ENCODE measurements at places on chromosomes 7 and 10.

GRCh38 chr7:14690075-14690474 lies 212.5 kb downstream of the DGKB start:
- DNase-seq, result no peak

- DNase-seq, result no peak
Observed at GRCh38 chr10:19500959-19501358, 315.3 kb upstream of the PLXDC2 start.

DNA sequence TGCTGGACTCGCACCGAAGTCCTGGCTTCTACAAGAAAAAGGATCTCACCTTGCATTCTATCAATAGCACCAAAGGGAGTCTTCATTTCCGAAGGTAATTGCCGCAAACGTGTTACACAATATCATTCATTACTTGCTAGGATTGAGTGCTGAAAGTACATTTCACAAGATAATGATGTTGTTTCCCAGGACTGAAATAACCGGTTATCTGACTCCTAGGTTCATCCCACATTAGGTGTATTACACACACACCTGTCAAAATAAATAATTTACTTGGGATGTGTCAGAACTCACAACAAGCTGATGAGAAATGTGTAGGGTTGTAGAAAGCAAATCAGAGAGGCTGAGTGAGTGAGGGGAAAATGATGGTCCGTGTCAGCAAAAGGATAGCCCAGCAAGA lies 219.4 kb upstream of the RHOBTB1 start:
- no peak for DNase-seq

DNA sequence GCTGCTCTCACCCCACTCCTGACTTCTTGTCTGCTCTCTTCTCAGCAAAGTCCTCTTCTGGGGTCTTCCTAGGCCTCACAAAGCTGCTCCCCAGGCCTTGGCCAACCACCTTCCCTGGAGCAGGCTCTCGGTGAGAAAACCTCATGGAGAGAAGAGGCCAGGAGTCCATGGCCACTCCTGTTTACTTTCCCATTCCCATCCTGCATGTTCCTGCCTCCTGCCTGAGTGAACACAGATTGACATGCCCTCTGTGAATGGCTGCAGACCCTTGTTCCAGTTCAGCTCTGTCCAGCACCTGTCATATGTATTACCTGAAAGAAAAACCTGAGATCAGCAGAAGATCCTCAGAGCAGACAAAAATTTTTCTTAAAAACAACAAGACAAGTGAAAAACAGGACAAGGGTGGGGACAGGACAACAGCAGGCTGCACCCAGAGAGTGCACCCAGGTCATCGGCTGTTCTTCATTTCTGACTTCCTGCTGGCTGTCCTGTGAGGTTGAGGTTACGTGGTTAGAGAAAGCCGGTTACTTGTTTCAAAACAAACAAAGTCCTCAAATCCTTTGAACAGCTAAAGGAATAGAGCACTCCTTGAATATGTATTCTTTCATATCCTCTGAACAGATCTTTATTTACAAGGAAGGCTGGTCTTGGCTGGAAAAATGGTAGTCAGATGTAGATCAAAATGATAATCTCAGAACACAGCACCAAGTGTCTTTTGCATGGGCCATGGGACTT lies 34.0 kb upstream of the DLD start:
- peak; percentile 38 for DNase-seq

DNA sequence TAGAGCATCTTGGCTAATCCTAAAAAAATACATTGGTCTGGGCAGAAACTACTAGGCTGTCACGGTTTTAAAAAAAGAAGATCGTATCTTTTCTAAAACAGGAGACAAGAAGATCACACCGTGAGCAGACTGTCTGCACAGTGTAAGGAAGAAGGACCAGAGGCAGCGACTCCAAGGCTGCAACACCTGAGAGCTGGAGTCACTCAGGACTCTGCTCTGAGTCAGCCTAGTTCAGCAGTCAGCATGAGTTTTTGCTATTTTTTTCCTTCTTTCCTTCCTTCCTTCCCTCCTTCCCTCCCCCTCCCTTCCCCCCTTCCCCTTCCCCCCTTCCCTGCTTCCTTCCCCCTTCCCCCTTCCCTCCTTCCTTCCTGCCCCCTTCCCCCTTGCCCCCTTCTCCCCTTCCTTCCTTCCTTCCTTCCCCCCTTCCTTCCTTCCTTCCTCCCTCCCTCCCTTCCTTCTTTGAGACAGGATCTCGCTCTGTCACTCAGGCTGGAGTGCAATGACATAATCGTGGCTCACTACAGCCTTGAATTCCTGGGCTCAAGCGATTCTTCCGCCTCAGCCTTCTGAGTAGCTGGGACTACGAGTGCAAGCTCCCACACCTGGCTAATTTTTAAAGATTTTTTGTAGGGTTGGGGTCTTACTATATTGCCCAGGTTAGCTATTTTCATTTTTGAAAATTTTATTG lies 24.4 kb downstream of the BAG3 start:
- no peak for DNase-seq

- DNase-seq, result no peak
Observed at GRCh38 chr10:3534433-3534832, 250.6 kb downstream of the KLF6 start.

GRCh38 chr10:115882021-115882420 lies 391.0 kb downstream of the GFRA1 start:
- no peak for DNase-seq

DNA sequence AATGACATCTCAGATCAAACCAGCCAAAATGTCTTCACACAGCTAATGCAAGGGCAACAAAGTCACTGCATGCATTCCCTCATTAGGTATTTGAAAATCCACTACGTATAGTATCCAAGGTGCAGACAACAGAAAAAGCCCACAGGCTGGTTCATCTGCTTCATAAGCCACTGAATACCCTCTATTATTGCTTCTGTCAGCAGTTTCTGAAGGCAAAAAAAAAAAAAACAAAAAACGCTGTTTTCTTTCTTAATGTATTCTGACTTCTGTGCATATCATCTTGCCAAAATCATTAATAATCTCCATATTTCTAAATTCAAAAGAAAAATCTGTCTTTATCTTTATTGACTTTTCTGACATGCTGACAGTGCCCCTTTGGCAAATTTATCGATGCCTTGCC lies 13.4 kb downstream of the CPVL start:
- no peak for DNase-seq

DNA sequence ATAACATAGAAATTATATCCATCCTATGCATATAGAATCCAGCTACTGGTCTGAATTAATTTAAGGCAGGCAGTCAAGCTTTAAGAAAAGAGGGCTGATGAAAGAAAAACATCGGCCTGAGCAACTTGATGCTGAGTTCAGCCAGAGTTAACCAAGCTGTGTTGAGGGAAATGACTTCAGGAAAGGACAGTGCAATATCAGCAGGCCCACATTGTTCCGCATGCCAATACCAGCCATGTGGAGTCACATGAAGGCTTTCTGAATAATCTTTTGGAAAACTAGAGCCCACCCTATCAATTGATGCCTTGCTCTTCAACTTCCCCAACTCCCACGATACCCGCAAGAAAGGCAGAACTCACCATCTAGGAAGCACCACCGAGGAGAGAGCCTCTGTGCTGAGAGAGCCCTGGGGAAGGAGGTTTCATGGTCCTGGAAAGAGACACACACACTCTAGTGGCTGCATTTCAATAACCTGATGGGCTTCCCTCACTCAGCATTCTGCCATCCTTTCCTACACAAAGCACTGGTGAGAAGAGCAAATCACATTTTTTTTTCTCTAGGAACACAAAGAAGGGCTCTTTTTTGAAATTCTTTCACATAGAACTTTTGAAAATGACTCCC lies 125.8 kb upstream of the PTN start:
- no peak for DNase-seq

- no peak for DNase-seq
Observed at GRCh38 chr7:94741179-94741578, 85.2 kb upstream of the SGCE start.

Data from HuH-7.5 (cell line).